ENCODE measurements at places on chromosomes 5 and 9.

DNA sequence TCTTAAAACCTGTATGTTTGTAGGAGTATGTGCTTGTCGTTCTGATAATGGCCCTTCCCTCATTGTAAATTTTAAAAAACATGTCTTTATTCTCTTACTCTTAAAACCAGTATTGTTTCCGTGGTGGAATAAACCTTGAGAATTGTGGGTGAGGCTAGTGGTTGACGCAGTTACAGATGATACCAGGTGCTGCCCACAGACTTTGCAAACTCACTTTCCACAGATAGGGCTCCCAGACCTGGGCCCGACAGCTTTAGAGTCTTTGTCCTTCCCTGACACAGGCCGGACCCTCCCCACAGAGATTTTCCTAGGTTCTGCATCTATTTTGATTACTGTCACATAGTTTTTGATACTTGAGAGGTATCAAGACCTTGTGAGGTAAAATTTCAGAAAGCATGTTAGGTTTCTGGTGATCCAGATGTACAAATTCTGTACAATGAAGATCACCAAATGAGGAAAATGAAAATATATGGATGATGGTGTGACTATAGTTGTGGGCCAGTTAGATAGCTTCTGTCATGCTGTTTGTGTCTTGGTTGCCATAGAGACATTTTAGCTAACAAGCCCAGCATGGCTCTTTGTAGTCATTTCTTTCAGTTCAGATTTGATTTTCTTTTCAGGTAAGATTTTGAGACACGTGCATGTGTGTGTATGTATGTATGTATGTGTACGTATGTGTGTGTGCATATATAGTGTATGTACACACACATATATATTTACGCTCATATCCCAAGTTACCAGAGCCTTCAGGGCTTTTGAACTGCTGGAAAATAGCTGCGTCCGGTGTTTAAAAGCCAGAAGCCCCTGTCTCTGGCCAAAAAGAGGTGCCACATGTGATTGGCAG is 33.8 kb downstream of the DMRT1 start:
- no peak for DNase-seq

- DNase-seq: no peak
Observed at GRCh38 chr5:3393122-3393919, 202.3 kb upstream of the IRX1 start.

GRCh38 chr9:125233678-125234077 is 7.5 kb downstream of the HSPA5 start:
- DNase-seq: no peak

DNA sequence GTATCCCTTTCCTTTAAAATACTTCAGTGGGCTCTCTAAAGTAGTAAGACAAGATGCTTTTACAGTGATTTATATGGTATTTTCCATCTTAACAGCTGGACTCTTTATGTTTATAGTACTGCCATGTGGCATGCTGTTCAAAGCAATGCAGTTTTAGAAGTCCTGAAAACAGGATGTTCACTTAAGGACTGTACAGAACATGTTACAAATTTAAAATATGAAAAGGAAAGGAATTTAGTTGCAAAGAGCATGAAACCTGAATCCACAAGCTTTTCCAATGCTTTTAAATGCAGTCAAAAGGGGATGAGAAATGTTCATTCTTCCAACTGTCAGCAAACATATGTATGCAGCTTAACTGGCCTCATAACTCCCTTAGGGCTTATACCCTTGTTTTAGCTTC is 580.2 kb downstream of the EFNA5 start:
- DNase-seq: no peak

GRCh38 chr9:84349671-84350070 is 9.1 kb upstream of the SLC28A3 start:
- DNase-seq: no peak

DNA sequence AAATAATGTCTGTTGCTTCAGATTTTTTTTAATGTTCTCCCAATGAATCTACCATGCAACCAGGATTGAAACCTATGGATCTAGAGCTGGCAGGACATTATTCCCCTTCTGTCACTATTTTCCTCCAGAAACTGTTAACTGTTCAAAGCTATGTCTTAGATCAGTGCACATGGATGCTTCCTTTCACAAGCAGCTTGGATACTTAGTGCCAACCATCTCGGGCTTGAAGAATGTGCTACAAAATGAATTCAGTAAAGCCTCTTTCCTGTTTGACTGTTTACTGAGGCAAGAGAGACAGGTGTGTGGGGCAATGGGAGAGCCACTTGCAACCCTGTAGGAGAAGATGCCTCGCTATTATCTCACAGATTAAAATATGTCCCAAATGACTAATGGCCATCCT is 774.8 kb downstream of the KCTD16 start:
- no peak for DNase-seq

DNA sequence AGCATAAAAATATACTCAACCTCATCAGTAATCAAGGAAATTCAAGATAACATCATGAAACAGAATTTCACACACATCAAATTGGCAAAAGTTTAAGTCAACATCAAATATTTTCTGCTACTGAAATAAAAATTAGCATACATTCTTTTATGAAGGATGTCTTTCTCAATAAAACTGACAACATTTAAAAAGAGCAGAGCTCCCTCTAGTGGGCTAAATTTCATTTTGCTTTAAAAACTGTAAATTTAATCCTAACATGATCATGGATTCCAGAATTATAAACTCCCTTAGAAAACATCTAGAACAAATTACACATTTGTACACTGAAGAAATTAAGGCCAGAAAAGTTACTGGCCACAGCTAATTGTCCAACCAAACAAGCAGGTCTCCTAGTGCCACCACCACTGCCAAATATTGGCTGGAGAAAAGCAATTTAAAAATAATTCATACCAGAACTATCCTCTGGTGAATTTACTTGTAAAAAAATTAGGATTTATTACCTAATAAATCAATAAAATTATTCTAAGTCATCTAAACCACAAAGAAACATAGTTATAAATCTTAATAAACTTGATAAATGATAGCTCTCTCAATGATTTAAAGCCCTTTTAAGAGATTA is 31.2 kb downstream of the DEPDC1B start:
- DNase-seq: no peak

DNA sequence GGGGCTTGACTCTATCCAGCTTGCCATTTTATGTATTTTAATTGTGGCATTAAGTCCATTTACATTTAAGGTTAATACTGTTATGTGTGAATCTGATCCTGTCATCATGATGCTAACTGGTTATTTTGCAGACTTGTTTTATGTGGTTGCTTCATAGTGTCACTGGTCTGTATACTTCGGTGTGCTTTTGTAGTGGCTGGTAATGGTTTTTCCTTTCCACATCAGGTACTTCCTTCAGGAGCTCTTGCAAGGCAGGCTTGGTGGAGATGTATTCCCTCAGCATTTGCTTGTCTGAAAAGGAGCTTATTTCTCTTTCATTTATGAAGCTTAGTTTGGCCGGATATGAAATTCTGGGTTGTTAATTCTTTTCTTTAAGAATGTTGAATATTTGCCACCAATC is 145.9 kb downstream of the CPLANE1 start:
- DNase-seq: no peak

DNA sequence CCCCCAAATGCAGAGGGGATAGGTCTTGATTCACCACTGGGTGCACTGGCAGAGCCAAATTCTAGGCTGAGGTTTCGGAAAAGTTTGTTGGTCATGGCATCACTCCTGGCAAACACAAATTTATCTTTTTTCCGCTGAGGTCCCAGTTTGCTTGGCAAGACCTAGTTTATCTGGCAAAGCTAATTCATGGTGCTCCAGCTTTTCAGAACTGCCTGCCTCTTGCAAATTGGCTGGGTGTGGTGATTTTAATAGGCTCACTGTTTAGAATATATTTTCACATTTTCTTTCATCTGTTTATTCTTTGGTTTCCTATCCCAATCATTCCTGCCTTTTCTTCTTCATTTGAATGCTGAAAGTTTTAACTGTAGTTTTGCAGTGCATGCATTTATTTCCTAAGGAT is 50.5 kb upstream of the MAMDC2 start:
- DNase-seq: no peak

DNA sequence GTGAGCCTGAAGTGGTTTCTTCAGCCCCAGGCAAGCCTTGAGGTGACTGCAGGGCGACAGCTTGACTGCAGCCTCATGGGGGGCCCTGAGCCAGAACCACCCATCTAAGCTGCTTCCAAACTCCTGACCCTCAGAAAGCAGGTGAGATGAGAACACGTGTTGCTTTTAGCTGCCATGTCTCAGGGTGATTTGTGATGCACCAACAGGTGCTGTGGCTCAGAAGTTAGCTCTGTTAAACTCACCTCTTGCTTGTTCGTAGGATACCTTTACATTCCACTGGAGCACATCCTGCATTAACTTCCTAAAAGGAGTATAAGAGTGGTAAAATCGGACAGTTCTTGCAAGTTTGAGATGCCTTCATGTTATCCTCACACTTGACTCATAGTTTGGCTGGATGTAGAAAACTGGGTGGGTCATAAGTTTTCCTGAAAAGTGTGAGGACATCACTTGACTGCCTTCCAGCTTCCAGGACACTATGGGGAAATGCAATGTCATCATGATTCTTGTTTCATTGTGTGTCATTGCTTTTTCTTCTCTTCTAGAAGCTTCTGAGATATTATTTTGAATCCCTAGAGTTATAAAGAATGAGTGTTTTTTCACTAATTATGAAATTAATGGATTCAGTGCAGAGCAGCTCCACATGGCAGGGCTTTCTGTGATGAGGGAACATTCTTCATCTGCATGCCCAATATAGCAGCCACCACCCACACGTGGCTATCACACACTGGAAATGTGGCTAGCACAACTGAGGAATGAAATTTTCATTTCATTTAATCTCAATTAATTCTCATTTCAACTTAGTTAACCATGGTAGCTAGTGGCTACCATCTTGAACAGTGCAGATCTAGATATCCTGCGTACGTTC is 92.3 kb downstream of the HSD17B3 start:
- no peak for DNase-seq

GRCh38 chr9:104258296-104259011 is 164.3 kb downstream of the SMC2 start:
- no peak for DNase-seq

DNA sequence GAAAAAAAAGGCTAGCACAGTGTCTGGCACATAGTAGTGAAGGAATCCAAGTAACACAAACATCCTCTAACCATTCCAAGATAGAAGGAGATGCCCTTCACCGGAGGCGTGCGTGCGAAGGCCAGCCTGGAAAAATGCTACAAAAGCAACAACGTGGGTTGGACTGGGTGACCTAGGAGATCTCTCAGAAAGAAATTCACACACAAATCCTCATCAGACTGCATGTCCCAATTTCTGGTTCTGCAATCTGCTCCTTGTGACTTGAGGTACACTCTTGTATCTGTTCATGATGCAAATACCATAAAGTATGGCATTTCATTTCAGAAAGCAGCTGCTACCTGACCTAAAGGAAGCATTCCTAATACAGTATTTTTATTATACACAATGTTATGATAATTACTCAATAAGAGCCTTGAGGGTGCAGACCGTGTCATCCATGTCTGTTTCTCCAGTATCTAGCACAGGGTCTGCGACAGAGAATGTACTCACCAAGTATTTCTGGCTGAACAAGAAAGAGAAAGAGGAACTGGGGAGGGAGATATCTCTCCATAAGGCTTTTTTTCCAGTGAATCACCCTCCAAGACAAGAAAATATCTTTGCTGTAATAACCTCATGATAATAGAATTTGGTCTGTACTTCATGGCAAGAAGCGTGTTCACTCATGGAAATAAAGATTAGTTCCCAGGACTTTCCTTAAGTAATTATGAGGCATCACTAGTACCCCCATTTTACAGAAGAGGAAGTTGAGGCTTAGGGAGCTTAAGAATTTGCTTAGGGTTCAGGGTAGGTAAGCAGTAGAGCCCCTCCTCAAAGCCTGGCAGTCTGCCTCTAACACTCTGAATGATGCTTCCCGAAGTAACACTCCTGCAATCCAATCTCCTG is 138.3 kb downstream of the CDK5RAP2 start:
- no peak for DNase-seq

DNA sequence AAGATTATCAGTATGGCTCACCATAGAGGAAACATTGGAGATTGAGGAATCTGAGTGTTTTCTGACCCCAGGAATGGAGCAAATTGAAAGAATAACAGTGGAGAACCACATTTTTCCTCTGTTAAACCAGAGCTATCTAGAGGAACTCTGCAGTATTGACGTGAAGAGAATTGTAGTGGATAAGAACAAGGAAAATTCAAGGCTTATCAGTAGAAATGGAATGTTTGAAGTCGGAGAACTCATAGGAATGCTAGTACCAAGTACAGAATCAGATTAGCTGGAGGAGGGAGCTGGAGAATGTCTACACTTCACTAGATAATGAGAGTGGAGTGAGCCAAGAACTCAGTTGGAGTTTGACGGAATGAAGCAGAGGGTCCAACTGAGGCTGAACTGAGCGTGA is 50.3 kb downstream of the SNCAIP start:
- no peak for DNase-seq

DNA sequence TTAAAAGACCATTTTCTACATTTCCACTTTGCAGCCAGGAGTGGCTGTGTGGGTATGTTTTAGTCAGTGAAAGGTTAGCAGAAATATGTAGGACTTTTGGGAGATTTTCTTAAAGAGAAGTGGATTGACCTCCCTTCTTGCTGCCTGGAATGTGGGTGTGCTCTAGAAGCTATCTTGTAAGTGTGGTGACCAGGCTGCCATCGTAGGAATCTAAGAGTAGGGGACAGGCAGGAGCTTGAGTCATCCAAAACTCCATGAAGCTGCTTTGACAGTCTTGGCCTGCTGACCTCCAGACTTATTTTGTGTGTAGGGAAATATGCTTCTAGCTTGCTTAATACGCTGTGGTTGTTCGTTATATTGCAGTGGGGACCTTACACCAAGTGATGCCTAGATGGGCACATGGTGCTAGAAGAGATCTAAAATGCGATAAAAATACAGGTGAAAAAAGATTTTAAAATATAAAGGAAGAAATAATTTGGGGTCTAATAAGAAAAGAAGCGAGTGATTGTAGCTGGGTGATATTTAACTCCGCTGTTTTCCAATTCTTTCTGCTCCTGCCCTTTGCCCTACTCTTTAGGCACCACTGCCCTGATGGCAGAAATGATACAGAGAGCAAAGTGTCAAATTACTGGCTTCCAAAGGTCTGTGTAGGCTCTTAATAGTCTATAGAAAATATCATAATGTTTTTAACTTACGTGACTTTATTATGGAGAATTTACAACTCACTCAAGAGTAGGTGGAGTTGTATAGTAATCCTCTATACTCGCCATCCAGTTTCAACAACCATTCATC is 298.2 kb upstream of the ZNF608 start:
- DNase-seq: no peak

DNA sequence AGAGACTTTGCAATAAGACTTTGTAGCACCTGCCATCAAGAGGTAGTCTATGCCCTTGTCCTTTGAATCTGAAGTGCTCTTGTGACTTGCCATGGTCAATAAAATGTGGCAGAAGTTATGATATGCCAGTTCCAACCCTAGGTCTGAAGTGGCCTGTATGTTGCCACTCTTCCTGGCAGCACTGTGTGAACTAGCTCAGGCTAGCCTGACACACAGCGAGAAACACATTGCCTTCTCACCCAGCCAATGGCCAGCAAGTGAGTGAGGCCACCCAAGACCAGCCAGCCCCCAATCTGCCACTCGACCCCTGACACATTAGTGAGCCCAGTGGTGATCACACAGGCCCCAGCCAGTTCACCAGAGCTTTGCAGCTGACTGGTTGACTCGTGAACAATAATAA is 52.7 kb upstream of the OSMR start:
- DNase-seq: no peak

- no peak for DNase-seq
Observed at GRCh38 chr5:145502906-145503305, 332.2 kb downstream of the PRELID2 start.

- no peak for DNase-seq
Observed at GRCh38 chr5:53246042-53246836, 136.7 kb upstream of the MOCS2 start.

GRCh38 chr9:88889386-88889785 is 101.9 kb upstream of the S1PR3 start:
- no peak for DNase-seq
